ENCODE measurements at places on chromosomes 12 and 14. TPM values are rescaled to one million over a fixed set of nuclear protein-coding genes. Genes with fewer than 3 reads are reported as not detected.

DNA sequence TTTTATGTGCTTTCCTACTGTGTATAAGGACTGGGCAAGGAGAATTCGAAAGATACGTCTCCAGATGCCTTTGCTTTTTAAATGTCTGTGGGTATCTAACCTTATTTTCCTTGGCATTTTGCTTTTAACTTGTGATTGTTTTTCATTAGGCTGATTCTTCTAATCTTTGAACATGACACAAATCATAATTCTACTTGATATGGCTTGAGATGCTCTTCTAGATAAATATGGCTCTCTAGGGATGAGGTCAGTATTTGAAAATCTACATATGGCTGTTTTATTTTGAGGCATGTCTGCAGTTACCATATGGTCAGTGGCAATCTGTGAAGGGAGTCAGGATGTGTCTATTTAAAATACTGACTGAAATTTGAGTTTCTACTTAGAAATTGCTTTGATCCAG lies 139.2 kb downstream of the SLC2A13 start:
- DNase-seq, result no peak

GRCh38 chr12:65876898-65877721 lies 52.8 kb downstream of the HMGA2 start:
- no peak for DNase-seq

DNA sequence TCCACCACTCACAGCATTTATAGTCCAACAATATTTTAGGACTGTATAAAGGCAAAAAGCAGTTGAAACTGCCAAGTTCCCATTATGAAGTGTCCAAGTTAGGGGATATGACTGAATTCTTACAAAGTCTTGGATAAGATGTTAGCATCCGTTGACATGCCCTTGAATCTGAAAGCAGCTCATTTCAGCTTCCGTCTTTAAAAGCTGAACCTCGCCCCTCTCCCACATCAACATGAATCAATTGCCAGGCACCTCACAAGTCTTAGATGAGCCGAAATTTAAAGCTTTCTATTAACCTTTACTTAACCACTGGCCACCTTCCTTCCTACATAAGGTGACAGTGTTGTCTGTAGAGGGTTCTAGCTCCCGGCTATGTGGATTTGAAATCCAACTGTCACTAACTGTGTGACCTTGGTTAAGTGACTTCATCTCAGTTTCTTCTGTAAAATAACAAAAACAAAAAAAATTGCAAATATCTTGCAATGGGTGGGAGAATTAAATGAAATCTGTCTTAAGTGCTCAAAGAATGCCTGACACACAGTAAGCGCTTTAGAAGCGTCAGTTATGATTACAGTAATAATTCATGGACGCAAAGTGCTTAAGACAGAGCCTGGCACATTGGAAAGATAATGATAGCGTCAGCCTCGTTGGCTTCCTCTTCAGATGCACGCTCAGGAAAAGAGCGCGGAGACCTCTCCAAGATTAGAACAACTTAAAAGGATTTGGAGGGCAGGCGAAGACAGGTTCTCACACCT lies 1.2 kb downstream of the PPP1CC start:
- peak; percentile 18 for DNase-seq

- no peak for DNase-seq
Measured at GRCh38 chr14:63692310-63693020, 35.4 kb downstream of the SGPP1 start.

DNA sequence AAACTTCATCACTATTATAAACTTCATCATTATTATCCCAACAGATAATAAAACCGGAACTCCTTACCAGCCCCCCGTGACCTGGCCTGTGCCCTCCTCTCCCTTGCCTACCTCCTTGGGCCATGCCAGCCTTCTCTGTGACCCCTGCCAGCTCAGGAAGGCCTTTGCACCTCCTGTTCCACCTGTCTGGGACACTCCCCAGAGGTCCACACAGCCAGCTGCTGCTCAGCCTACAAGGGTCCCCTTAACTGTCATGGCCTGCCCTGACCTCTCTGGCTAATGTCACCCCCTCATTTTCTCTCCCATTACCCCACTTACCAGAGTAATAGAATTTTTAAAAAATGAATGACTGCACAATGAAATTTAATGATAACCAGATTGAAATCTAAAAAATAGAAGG lies 121.0 kb downstream of the NCOR2 start:
- no peak for DNase-seq

GRCh38 chr12:62533755-62534107 lies 67.1 kb downstream of the MON2 start:
- no peak for DNase-seq

GRCh38 chr14:100545359-100545758 lies 41.9 kb downstream of the BEGAIN start:
- no peak for DNase-seq

DNA sequence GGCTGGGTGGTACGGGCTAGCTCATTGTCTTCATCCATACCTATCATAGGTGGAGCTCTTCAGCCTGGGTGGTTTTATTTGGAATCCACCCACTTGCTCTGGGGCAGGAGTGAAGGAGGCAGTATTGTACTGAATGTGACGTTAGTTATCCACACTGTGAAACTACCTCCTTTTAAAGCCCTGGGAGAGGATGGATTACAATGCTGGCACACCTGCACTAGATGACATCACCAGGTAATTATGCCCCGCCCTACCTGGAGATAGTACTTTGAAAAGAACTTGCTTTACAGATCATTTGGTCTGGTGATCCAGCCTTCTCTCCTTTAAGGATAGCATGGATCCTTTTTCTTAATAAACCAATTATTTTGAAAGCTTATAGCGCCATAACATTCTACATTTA lies 78.0 kb downstream of the B4GALNT3 start:
- no peak for DNase-seq

DNA sequence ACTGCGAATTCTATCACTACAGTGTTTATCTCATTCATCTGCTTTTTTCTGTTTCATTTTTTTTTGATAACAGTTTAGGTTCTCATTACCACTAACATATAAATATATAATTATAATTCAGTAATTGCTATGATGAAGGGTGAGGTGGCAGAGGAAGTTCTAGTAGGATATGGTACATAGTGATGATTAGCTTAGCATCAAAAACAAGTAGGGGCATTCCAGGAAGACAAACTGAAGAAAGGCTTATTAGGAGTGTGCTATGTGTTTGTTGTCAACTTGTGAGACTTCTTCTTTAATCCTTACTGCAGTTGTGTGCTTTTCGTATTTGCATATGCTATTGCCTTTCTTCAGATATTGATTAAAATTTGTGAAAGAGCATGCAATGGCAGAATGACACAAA lies 20.6 kb downstream of the FUT8 start:
- no peak for DNase-seq

DNA sequence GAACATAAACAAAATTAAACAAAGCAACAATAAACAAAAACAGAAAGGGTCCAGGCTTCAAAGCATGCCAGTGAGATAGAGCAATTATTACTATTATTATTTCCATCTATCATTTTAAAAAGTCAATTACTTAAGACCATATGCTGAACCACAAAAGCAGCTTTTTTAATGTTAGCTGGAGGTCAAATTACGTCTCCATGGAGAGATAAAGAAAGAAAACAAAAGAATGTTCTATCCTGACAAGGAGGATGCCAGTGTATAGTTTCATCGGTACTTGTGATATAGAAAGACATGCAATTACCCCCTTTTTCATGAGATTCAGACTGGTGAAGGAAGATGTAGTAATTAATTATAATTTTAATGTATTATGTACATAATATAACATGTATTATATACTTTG lies 81.6 kb upstream of the DCN start:
- DNase-seq, result no peak

- DNase-seq, result no peak
Measured at GRCh38 chr12:118625050-118625675, 248.8 kb downstream of the SUDS3 start.

DNA sequence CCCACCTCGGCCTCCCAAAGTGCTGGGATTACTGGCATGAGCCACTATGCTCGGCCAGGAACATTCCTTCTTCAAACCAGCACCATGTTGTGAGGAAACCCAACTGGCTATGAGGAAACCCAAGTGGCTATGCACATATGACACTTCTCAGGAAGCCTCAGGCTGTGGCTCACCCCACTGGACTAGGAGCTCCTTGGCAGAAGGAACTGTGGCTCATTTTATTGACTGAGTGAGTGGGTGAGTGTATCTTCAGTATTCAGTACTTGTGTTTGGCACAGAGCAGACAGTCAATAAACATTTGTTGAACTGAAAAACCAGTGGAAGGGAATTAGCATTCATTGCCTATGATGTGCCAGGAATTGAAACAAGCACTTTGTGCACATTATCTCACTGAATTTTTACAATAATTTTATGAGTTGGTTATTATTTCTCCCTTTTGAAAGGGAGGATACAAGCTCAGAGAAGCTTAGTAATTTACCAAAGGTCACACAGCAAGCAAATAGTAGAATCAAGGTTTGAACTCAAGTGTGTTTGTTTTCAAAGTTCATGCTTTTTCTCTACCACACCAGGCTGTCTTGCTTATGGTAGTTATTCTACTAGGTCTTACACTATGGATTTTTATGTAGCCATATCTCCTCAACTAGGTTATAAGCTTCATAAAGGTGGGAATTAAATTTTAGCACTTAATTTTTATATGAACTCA lies 121.6 kb downstream of the VEZT start:
- DNase-seq, result no peak

GRCh38 chr14:32469388-32470160 lies 140.5 kb downstream of the AKAP6 start:
- peak; percentile 6 for DNase-seq

- no peak for DNase-seq
Measured at GRCh38 chr12:24919346-24920001, 29.4 kb downstream of the BCAT1 start.

- peak; percentile 16 for DNase-seq
Measured at GRCh38 chr14:99575043-99576023, 28.7 kb downstream of the CCDC85C start.

DNA sequence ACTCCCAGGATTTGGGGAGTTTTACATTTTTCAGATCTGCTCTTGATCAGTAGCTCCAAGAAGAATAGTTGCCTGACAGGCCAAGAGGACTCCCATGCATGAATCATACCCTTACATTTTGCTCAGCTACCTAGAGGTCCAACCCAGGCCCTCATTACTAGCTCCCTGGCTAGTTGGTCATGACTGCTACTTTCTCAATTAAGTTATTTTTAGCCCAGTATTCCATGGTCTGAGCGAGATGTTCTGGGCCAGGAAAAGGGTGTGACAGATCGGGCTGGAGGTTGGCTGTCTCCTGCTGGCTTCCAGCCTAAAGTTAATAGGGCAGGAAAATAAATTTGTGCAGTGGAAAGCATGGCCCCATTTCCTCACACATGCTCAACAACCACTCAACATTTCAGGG lies 379.2 kb downstream of the GRIN2B start:
- no peak for DNase-seq

DNA sequence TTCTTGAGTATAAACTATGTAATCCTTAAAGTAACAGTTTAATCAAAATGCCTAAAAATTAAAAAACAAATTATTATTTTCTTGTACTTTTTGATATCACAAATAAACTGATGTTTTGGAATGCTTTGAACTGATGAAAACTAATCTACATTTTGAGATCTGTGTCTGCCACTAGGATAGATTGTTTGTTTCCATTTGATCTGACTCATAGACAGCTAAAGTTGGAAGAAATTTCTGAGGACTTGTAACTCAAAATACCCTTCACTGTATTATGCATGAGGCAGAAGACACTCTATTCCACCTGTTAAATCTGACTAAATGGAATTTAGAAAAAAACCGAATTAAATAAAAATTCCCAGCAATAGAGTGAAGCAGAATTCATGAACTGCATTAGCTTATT lies 1400.0 kb upstream of the FLRT2 start:
- no peak for DNase-seq

- DNase-seq, result no peak
Measured at GRCh38 chr12:75658901-75659823, 147.8 kb upstream of the KRR1 start.

- no peak for DNase-seq
Measured at GRCh38 chr12:58761308-58761707, 159.0 kb downstream of the LRIG3 start.

GRCh38 chr12:38399711-38400206 lies 83.2 kb downstream of the ALG10B start:
- no peak for DNase-seq

- DNase-seq, result no peak
Measured at GRCh38 chr12:65840793-65841670, 16.7 kb downstream of the HMGA2 start.

GRCh38 chr12:19624491-19624890 lies 185.2 kb downstream of the AEBP2 start:
- no peak for DNase-seq

DNA sequence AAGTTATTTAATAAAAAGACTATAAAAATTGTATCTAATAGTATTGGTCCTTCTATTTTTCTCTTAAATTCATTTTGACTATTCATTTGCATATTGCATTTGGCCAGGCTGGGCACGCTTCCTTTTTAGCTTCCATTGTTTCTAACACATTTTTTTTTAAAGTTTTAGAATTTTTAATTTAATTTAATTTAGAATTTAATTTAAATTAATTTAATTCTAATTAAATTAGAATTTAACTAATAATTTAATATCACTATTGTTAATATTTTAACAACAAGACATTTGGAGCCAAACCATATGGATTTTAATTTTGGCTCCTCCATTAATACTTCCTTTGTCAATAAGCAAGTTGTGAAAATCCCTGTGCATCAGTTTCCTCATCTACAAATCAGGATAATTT lies 856.9 kb upstream of the SEL1L start:
- no peak for DNase-seq

GRCh38 chr12:93786656-93787397 lies 109.7 kb downstream of the CRADD start:
- DNase-seq, result no peak

DNA sequence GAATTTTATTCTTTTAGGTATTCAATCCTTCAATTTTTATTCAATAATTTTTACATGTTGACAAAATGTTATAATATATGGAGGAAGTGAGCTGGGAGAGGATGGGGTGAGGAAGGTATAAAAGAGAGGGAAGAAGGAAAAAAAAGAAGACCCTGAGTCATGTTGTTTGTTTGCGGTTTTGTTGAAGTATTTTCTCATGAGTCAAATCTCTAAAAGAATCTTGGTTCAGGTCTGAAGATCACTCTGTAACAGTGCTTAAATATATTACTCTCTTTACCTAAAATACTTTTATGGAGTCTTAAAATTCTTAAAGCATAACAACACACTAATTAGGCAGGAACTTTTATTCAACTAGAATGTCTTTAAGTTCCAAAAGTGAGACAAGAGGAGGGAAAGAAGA lies 489.6 kb upstream of the GARIN6 start:
- no peak for DNase-seq

DNA sequence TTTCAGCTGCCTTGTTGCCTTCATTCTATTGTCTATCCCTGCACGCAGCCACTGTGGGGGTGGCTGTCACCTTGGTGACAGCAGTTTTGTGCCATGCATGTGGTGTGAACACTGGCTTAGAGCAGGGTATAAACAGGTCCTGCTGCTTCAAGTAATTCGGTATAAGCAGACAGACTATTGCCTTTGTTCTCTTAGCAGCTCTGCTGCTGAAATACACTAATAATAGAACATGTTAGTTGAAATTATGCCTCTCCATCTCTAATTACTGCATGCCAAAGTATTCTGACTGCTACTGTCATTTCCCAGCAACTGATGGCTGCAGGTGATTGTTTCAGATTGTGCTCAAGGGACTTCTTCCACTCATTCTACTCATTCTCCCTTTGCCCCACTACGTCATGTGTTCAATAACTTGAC lies 34.6 kb downstream of the PTPRO start:
- no peak for DNase-seq

The CFAP54 gene
- polyA plus RNA-seq, result 0.39 TPM

The ST8SIA1 gene
- 2.3 TPM for polyA plus RNA-seq

The GNB3 gene
- polyA plus RNA-seq, result 1.3 TPM

The FZD10 gene
- polyA plus RNA-seq, result 0.37 TPM

The IQSEC3 gene
- polyA plus RNA-seq, result 4.4 TPM

The USP44 gene
- 1.3 TPM for polyA plus RNA-seq

The RAB3IP gene
- polyA plus RNA-seq, result 25.8 TPM

The LRP1-AS gene
- polyA plus RNA-seq, result not detected

The FAM222A gene
- 0.78 TPM for polyA plus RNA-seq

The ARHGEF25 gene
- 8.5 TPM for polyA plus RNA-seq

The LRCOL1 gene
- 1.1 TPM for polyA plus RNA-seq
